ENCODE measurements at places on chromosomes 13 and 19.

DNA sequence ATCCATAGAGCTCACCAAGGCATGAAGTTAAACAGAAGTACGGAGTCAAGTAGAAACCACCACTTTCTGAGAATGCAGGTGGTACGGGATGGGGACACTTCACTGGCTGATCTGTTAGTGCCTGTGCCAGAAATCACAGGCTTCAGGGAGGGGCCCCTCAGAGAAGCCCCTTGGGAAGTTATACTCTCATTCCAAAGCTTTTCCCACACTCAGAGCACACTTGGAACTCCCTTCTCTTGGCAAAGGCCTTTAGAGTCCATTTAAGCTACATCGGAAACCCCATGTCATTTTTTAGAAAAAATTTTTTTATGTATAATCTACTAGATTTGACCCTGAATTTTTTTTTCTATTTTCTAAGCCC lies 80.7 kb upstream of the WASF3 start:
- no peak for DNase-seq

- peak; percentile 37 for DNase-seq
Measured at GRCh38 chr13:50236898-50237318, 221.7 kb downstream of the KCNRG start.

- no peak for DNase-seq
Measured at GRCh38 chr19:36605877-36606478, 865 bp downstream of the ZNF382 start.

GRCh38 chr19:50658441-50659317 lies 9.4 kb downstream of the C19orf81 start:
- DNase-seq = peak; percentile 54

DNA sequence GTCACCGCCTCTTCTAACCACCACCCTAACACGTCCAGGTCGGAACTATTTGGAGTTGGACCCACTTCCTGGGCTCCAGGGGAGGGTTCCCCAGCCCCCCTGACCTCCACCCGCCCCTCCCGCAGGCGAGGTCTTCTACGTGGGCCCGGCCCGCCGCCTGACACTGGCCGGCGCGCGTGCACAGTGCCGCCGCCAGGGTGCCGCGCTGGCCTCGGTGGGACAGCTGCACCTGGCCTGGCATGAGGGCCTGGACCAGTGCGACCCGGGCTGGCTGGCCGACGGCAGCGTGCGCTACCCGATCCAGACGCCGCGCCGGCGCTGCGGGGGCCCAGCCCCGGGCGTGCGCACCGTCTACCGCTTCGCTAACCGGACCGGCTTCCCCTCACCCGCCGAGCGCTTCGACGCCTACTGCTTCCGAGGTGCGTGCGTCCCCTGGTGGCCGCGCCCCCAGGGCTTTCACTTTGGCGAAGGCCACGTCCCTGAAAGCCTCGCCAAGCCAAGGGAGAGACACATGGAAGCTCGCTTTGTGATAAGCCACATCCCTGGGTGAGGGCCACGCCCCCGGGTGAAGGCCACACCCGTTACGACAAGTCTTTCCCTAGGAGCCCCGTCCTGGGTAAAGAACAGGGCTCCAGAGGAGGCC lies 13.2 kb downstream of the NCAN start:
- DNase-seq = peak; percentile 85

- no peak for DNase-seq
Measured at GRCh38 chr13:67043901-67044300, 186.2 kb downstream of the PCDH9 start.

DNA sequence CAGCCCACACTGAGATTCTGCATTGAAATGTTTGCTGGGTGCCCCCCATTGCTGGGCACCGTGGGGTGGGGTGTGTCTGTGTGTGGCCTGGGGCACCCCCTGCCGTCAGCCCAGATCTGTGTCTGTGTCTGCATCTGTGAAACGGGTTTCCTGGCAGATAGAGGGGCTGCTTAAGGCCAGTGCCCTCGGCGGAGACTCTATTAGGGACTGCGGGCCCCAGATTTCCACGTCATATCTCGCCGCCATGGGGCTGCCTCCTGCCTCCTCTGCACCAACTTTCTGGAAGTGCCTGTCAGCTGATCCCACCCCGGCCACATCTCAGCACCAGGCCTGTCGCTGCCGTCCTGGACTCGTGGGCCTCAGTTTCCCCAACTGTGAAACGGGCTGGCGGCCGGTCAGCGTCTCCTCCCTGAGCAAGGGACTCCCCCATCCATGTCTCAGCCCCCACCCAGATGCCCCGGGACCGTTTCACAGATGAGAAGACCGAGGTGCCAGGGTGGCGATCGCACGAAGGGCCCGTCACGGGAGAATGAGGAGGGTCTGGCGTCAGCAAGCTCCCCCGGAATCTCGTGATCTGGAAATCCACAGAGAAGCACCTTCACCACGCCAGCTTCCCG lies 21.4 kb downstream of the ARID3A start:
- DNase-seq = no peak

DNA sequence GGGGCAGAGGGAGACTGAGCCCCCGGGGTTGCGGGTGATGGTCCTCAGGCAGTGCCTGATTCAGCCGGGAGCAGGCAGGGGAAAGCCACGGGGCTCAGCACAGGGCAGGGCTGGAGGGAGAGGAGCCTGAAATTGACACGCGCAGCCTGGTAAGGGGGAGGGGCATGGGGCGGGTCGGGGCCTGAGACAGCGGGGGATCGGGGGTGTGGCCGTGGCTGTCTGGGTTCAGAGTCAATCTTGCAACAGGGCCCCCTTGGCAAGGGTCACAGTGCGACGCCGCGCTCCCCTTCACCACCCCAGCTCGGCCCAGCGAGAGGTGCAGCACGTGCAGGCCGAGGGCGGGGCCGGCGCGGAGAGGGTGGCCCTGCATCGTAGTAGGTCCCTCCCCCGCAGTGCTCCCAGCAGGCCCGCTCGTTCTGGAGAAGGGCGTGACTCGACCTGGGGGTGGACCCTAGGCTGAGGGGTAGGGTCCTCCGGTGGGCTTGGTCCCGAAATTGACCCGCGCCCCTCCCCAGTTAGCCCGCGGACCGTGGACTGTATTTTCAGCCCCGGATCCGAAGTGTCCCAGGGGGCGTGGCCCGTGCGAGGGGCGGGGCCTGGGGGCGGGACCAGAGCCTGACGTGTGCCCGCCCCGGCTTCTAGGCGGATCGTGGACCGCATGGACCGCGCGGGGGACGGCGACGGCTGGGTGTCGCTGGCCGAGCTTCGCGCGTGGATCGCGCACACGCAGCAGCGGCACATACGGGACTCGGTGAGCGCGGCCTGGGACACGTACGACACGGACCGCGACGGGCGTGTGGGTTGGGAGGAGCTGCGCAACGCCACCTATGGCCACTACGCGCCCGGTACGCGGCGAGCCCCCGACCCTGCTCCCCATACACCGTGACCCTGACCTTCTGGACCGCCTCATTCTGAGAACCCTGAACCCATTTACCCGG lies 6.0 kb downstream of the RCN3 start:
- DNase-seq = peak; percentile 90

GRCh38 chr19:30391554-30392551 lies 19.7 kb downstream of the ZNF536 start:
- no peak for DNase-seq

- peak; percentile 75 for DNase-seq
Measured at GRCh38 chr19:6551607-6552450, 21.0 kb downstream of the TNFSF9 start.

DNA sequence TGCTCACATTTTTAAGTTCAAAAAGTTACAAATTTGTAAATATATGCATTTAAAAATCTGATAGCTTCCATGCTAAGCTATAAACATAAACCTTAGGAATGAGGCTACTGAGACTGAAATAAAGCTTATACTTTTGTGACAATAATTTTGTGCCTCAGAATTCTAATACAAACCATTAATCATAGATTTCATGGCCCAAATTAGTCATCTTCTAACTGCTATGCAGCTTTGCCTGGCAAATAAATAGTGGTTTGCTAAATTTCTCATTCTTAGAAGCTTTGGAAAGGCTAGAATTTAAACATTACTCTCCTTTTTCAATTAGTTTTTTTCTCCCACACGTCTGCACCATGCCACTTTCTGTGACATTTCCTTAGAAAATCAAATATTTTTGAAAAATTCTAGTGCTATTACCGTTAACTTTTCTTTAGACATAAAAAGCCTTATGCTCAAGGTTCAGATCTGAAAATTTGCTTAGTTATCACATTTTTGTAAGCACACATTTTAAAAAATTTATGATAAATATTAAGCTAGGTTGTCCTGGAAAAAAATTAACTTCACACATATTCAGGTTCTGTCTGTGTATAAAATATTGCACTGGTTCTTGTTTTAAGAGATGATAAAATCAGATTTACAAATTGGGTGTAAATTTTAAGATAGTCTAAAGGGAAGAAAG lies 46.9 kb downstream of the FNDC3A start:
- no peak for DNase-seq

GRCh38 chr13:69092615-69093322 lies 1014.9 kb upstream of the ATXN8OS start:
- no peak for DNase-seq

DNA sequence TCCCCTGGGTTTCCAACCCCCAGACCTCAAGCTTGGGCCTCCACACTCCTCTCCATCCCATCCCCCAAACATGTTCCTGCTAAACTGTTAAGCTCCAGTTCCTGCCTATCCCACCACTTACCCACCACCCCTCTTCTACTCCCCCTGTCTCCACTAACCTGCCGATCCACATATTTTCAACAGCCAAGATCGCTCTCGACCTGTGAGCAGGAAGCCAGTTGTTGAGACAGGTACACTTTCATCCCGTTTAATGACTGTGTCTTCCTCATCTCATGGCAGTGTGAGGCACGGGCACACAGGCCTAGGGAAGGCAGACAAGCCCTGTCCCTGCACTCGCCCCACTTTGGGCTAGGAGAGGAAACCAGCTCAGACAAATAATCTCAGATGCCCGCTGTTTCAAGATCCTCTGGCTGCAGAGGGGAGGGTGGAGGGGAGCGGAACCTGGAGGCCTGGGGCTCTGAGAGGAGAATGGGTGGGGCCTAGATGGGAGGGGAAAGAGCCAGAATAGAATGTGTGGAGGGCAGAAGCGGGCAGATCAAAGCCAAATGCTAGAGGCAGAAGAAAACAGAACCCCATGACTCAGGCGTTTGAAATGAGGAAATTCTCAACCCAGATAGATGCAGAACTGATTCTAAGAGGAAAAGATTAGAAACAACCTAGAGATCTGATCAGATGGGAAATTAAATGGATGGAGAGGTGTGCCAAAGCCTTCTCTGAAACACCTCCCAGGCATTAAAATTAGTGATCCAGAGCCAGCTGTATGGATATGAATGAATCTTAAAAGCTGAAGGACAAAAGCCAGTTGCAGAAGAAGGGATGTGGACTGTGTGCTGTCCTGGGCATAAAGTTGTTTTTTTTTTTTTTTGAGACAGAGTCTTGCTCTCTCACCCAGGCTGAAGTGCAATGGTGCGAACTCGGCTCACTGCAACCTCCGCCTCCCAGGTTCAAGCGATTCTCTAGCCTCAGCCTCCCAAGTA lies 16.9 kb upstream of the CYP2S1 start:
- peak; percentile 85 for DNase-seq

DNA sequence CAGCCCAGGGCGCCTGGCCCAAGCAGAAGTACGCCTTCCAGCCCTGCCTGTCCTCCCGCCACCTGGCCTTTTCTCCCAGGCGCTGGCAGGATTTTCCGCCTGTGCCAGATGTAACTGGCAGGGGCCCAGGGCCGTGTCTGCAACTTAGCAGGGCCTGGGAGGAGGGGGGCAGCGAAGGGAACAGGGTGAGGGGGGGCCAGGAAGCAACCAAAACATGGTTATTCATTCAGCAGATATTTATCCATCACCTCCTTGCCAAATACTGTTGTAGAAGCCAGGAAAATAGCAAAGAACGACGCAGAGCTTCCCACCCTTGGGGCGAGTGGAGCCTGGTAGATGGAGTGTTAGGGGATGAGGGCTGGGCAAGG lies 5.6 kb downstream of the TLE6 start:
- DNase-seq = no peak

DNA sequence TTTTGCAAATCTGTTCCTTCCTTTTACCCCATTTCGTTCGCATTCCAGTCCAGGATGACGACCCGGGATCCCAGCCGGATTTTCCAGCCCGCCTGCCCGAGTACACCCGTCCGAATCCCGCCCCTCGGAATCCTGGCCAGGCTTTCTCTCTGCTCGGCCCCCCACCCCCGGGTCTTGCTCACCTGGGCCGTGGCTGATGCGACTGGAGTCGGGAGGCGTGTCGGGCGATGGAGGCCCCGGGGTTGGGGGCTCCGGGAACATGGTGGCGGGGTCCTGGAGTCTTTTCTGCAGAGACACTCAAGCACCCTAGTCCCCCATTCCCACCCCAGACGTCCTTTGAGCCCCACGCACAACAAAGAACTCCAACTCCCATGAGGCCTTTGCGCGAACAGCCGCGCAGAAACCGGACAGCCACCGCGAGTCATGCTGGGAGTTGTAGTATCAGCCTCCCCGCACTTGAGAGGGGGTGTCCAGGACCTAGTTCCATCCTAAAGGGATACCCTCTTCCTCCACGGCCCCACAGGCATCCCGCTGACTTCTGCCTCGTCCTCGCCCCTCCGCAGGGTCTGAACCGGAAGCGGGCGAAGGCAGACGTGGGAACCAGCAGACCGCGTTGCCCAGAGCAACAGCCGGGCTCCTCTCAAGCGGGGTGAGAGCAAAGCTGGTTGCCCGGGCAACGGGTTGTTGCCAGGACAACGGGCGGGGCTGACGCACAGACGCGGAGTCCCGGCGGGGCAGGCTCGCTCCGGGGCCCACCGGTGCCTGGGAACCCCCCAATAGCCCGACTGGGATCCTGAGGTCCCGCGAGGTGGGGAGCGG lies 1.1 kb downstream of the SYT5 start:
- peak; percentile 86 for DNase-seq

- DNase-seq = no peak
Measured at GRCh38 chr13:44268980-44269379, 104.6 kb upstream of the SERP2 start.

- no peak for DNase-seq
Measured at GRCh38 chr13:23792680-23793079, 96.5 kb downstream of the MIPEP start.
